ENCODE measurements at places on chromosomes 5 and 9.

- DNase-seq, result no peak
Observed at GRCh38 chr5:11801061-11801460, 103.2 kb downstream of the CTNND2 start.

DNA sequence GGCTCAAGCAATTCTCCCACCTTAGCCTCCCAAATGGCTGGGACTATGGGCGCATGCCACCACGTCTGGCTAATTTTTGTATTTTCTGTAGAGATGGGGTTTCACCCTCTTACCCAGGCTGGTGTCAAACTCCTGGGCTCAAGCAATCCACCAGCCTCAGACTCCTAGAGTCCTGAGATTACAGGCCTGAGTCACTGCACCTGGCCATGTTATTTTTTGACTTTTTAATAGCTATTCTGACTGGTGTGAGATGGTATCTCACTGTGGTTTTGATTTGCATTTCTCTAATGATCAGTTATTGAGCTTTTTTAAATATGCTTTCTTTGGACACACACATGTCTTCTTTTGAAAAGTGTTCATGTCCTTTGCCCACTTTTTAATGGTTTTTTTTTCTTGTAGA, 38.2 kb downstream of the FBXW2 start:
- DNase-seq, result no peak

DNA sequence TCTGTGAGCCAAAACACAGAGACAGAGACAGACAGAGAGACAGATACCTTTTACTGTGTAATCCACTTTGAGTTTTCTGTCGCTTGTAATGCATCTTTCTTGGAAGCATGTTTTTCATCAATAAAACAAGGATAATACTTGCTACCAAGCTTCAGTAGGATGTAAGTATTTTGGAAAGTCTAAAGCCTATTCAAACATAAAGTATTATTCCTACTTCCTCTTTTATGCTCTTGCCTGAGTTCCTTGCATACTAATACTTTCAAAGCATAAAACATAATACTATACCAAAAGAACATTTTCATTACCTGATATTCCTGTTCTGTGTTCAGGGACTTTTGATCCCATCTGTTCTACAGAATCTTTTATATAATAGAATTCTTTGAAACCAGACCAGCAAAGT, 64.5 kb upstream of the SLC30A5 start:
- DNase-seq, result no peak

- no peak for DNase-seq
Observed at GRCh38 chr5:166758151-166758550, 1533.3 kb upstream of the WWC1 start.

- DNase-seq, result no peak
Observed at GRCh38 chr9:110842169-110842568, 173.6 kb downstream of the MUSK start.

GRCh38 chr5:83583859-83584258, 112.3 kb downstream of the VCAN start:
- no peak for DNase-seq

GRCh38 chr9:73155377-73155776, 3.7 kb downstream of the ANXA1 start:
- no peak for DNase-seq
